B cell (primary cell): ENCODE measurements at places on chromosomes 5 and 9.
A peak's percentile ranks its signal among the peaks of the same experiment; 100 is the strongest.

GRCh38 chr9:107946364-107947141 is 457.0 kb upstream of the KLF4 start:
- DNase-seq, result no peak
- H3K4me1 ChIP-seq, result no peaks in the 10 kb centered on the region
- H3K36me3 ChIP-seq, result no peaks in the 10 kb centered on the region
- no peak overlapping the region for H3K27ac ChIP-seq
- H3K4me3 ChIP-seq, result no peak overlapping the region

GRCh38 chr5:143527808-143528207 is 124.3 kb upstream of the NR3C1 start:
- no peak overlapping the region for H3K4me3 ChIP-seq
- H3K36me3 ChIP-seq, result no peaks in the 10 kb centered on the region
- no peaks in the 10 kb centered on the region for H3K27me3 ChIP-seq

GRCh38 chr9:95777136-95777535 is 98.4 kb upstream of the ERCC6L2 start:
- no peaks in the 10 kb centered on the region for H3K27me3 ChIP-seq
- no peaks in the 10 kb centered on the region for H3K4me1 ChIP-seq
- no peak for DNase-seq
- no peak overlapping the region for H3K4me3 ChIP-seq
- H3K36me3 ChIP-seq, result no peaks in the 10 kb centered on the region

DNA sequence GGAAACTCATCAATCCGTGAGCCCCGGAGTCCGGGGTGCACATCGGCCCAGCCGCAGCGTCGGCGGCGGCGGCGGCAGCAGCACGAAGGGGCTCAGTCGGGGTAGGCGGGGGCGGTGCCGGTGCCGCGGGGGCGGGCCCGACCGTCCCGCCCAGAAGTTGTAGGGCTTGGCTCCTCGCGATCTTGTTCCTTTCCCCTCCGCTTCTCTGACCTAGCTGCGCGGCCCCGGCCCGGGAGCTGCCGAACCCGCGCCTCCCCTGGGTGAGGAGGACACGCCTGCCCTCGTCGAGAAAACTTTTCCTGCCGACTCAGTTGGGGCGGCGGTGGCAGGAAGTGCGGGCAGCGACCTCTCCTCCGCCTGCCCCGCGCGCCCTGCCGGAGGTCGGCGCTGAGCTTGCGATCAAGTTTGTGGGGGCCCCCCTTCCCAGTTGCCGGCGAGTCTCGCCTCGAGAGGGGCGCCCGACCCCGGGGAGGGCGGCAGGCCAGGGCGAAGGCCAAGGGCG is at the start of gene MAN2A1:
Gene MAN2A1 (plus strand): TSS at position 188 of the 502 bp plus-strand sequence. CDS start 491 bp downstream, outside the sequence.
- peak within 1 kb of the TSS; percentile 75 for H3K4me3 ChIP-seq
- no peaks in the 10 kb centered on the region for H3K27me3 ChIP-seq
- peaks cover 31% of the 10 kb centered on the region for H3K4me1 ChIP-seq

DNA sequence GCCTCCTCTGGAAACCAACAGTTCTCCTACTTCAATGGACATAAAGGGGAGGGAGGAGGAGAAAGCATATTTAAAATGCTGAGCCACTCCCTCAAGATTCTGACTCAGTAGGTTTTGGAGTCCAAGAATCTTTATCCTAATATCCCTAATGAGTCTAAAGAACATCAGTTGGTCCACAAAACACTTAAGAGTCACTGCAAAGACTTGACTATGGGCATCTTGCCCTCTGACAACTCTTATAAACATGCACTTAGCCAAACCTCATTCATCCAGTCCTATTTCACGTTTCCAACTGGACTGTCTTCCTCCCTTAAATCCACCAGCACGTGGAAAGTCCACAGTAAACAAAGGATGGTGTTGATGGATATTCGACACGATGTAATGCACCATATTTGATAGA is 172.5 kb downstream of the FAM114A2 start:
- no peak overlapping the region for H3K27ac ChIP-seq
- H3K27me3 ChIP-seq, result no peaks in the 10 kb centered on the region
- H3K4me3 ChIP-seq, result no peak overlapping the region
- no peaks in the 10 kb centered on the region for H3K4me1 ChIP-seq

GRCh38 chr9:120536949-120537640 is 42.9 kb downstream of the CDK5RAP2 start:
- DNase-seq, result no peak
- peaks cover 88% of the 10 kb centered on the region for H3K36me3 ChIP-seq
- no peak overlapping the region for H3K4me3 ChIP-seq
- no peaks in the 10 kb centered on the region for H3K4me1 ChIP-seq
- H3K27me3 ChIP-seq, result no peaks in the 10 kb centered on the region

DNA sequence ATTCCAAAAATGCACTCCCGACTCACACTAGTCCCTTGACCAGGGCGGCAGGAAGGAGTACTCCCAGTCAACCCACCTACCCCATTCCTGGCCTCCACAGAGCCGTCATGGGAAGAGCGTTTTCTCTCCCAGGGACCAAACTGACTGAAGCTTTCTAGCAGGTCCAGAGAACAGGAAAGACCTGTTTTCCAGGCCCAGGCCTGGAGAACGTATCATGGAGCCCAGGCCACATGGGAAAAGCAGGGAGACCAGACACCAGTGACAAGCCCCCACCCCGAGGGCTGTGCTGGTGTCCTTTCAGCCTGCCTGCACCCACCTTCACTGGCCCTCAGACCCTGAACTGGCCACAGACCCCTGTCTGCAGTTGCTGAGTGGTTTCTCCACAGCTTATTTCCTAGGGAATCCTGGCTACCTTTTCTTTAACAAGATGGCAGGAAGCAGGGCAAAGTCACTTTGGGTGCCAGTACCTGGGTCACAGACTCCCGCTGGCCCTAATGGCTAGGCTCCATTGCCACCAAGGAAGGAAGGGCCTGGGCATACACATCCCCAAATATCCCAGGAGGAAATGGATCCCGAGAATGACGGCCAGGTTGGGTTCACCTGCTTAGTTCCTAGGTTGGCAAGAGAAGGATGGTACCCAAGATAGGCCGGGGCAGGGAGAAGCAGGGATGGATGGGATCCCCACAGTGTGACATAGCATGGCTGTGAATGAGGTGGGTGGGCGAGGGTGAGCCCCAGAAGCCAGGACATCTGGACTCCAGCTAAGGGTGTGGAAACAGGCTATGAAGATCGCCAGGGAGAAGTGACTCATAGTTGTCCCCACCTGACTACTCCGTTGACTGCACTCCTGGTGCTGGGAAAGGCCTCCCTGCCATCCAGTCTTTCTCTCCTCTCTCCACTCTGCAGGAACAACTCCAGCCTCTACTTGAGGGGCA is 12.2 kb downstream of the CCNI2 start:
- no peak overlapping the region for H3K27ac ChIP-seq
- H3K36me3 ChIP-seq, result no peaks in the 10 kb centered on the region
- H3K27me3 ChIP-seq, result no peaks in the 10 kb centered on the region
